Right renal pelvis (tissue), 4 donors: ENCODE measurements at places on chromosomes 7 and 10.
A peak's percentile ranks its signal among the peaks of the same experiment; 100 is the strongest.

DNA sequence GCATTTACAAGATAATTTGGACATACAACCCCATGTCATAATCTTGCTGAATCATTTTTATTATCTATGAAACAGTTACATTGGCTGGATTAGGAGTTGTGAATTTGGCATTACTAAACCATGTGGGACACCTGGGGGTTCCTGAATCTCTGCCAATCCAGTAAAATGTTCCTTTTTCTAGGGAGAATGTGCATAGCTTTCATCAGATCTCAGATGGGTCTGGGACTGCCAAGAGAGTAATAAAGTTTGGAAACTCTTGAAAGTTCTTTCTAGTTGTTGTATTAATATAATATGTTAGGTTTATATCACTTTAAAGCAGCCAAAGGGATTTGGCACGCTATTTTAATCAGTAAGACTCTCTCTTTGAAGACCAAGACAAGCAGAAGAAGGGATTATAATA, 62.7 kb downstream of the SEMA3E start:
- DNase-seq, result no peak

DNA sequence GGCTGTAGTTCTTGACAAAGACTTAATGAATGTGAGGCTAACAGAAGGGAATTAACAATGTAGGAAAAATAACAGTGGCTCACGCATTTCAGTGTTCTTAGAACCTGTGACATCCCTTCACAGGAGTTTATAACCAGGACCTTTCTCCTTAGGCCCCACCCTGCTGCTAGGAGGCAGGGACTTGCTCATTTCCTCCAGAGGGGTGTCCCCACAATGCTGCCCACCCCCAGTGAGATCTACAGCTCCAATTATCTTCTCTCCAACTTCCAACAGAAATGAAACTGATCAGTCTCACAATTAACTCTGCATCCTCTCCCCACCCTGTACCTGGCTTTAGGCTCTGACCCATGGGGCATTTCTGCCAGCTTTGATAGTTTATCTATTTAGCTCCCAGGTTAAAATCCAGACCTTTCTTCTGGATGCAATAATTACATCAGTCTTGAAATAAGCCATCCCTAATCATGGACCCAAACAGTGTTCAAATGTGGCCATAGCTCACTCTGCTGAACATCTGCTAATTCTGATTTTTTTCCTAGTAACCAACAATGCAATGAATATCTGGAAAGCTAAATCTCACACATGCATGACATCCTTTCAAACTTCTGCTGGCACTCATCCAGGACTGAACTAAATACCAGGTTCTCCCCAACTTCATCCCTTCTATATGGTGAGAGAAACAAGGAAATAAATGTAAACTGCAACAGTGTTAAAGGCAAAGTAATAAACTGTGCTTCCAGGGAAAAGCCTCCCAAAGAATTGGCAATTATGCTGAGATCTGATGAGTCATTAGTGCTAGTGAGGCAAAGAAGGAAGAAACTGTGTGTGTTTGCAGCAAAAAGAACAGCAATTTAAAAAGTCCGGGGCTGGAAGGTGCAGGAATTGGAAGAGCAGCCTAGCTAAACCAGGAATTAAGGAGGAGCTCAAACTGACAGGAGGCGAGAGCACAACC, 64.6 kb downstream of the HERPUD2 start:
- DNase-seq, result no peak

DNA sequence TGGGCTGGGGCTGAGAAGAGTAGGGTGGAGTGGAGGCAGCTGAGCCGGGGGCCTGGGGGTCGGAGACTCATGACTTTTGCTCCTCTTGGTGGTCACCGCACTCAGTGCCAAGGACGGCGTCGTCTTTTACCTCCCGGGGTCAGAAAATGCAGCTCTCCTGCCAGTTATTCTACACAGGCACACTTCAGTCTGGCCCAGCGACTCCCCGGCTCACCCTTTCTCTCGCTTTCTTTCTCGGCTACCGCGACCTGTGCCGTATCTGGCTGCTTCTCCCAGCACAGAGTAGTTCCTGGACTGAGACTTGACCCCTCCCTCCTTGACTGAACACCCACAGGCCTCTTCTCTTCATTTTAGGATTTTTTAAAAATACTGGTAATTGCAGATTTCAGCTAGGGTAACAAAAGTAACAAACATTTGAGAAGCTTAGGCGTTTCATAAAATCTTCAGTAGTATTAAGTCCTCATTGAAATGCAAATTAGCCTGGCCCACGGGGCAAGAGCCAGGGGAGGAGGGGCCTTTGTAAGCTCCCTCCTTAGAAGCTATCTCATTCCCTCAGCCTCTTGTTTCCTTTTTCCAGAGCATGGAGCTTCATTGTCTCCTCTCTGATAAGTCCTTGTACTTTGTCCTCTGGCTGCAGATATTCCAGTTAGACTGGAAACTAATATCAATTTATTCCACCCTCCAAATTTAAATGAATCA, 1.1 kb upstream of the PRLHR start:
- no peak for DNase-seq

GRCh38 chr7:129642871-129643549, 31.5 kb downstream of the NRF1 start:
- no peak for DNase-seq

DNA sequence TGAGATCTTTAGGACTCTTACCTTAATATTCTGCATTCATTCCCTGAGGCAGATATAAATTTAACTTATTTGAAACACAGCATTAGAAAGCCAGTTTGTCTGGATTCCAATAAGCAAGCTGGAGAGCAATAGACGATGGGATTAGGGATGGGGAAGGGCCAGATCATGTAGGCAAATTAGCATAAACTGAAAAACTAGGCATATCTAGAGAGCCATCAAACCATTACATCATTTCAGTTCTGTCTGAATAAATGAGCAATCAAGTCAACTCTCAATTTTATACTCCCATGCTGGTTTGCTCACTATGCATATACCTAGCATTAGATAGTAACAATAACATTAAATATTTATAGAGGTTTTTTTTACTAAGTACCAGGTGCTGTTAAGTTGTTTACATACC, 583.6 kb upstream of the LRRN3 start:
- DNase-seq, result no peak

GRCh38 chr10:11345224-11346054, 266.0 kb downstream of the USP6NL start:
- no peak for DNase-seq

DNA sequence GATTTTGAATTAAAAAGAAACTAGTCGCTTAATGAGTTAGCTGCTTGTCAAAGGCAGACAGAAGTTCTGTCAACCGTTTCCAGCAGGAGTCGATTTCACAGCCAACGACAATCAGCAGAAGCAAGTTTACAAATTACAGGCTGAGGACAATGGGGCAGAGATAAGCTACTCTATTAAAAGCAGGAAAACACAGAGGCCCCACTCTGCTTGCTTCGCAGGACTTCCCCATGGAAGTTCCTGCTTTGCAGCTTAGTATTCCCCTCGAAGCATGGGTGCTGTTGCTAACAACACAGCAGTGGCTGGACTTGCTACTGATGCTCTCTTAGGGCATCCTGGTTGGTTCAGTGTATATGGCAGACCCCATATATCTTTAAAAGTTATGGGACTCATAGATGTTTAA, 50.8 kb upstream of the KLF6 start:
- DNase-seq, result no peak

DNA sequence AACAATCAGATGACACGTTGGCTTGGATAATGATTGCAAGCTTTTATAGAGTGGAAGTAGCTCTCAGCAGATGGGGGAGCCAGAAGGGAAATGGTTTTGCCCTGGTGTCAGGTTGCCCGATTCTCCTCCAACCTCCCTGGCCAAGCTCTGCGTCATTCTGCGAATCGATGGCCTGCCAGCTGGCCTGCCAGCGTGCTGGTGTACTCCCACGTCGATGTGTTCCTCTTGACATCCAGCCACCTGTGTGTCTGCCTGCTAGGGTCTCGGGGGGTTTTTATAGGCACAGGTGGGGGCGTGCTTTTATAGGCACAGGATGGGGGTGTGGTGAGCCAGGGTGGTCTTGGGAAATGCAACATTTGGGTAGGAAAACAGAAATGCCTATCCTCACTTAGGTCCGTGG, 4.6 kb downstream of the NET1 start:
- no peak for DNase-seq

DNA sequence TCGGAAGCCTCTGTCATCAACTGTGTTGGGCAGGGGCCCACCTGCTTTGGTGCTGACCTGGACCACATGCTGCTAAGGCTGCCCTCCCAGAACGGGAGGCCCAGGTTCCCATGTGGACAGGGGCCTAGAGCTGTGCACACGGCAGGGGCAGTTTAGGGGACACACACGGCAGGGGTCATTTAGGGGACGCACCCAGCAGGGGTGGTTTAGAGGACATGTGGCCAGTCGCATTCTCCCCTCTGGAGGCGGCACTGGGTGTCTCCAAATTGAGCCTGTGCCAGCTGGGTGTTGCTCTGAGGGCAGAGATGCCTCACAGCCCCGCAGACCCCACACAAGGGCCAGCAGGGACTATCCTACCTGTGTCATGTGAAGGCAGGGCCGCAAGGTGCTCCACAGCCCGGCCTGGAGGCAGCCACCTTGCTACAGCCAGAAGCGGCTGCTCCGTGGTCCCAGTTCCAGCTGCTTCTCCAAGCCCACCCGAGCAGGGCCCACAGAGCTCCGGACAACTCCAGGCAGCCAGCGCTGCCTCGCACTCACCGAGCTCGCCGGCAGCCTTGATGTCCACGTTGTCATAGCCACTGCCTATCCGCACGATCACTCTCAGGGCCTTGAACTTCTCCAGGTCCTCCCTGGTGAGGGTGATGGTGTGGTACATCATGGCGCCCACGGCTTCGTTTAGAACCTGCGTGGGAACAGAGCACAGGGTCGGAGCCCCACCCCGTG, 60.7 kb downstream of the ZRANB1 start:
- no peak for DNase-seq

GRCh38 chr10:95305606-95306317, 15.0 kb upstream of the PDLIM1 start:
- no peak for DNase-seq

GRCh38 chr10:120514035-120514620, 57.1 kb downstream of the PLPP4 start:
- DNase-seq, result peak; percentile 61

- no peak for DNase-seq
These were observed 606.3 kb upstream of the FZD8 start for GRCh38 chr10:36248304-36248981.

GRCh38 chr10:14736043-14736442, 38.7 kb downstream of the FAM107B start:
- DNase-seq, result no peak

DNA sequence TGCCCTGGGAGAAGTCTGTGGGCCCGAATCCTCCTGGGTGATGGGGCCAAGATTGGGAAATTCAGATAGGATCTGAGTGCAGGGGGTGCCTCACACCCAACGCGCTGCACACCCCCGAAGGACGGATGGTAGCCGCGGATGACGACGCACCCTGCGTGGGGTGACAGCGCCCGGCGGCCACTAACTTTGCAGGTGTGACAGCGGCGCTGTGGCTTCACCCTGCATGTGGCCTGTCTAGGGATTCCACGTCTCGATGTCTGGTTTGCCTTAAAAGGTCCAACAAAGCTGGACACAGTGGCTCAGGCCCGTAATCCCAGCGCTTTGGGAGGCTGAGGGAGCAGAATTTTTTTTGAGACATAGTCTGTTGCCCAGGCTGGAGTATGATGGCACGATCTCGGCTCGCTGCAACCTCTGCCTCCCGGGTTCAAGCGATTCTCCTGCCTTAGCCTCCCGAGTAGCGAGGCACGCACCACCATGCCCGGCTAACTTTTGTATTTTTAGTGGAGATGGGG, 18.6 kb downstream of the ADAP1 start:
- DNase-seq, result no peak

- no peak for DNase-seq
These were observed 70.8 kb downstream of the CHN2 start for GRCh38 chr7:29265208-29265923.

DNA sequence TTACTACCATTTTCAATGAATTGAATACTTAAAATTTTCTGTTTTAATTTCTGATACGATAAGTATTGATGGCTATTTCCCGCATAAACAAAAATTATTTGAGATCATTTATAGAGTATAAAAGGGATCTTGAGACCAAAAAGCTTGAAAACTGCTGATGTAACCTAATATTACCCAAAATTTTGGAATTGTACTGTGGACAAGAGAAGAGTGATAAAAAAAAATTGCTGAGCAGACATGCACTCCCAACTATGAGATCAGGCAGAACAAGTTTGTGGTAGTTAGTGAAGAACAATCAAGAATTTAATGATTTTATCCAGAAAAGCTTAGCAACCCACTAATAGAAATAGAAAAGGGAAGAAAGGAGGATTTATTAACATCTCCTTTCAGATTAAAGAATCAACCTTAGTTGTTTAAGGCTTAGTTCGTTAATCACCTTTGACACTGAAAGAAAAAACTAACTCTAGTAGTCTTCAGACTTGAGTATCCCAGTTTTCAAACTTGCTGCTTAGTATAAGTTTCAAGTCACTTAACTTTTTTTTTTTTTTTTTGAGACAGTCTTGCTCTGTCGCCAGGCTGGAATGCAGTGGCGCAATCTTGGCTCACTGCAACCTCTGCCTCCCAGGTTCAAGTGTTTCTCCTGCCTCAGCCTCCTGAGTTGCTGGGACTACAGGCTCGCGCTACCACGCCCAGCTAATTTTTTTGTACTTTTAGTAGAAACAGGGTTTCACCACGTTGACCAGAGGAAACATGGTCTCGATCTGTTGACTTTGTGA, 50.6 kb upstream of the ZC3HAV1 start:
- no peak for DNase-seq

- no peak for DNase-seq
These were observed 23.6 kb downstream of the RGS10 start for GRCh38 chr10:119518936-119519335.

DNA sequence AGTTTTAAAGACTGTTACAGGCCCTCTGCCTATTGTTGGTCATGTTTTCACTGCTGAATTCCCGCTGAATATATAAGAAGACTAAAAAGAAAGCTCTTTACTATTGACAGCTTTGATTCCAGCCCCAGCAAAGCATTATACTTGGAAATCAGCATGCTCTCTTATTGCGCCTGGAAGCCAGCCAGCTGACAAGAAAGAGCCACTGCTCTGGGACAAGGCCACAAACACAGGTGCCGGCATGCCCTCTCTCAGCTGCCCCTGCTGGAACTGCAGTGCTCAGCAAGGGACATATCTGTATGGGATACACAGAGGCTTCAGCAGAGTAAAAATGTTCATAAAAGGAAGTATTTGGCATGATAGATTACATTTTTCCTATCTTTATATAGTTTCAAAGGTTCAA, 523.9 kb downstream of the ADRA2A start:
- no peak for DNase-seq

DNA sequence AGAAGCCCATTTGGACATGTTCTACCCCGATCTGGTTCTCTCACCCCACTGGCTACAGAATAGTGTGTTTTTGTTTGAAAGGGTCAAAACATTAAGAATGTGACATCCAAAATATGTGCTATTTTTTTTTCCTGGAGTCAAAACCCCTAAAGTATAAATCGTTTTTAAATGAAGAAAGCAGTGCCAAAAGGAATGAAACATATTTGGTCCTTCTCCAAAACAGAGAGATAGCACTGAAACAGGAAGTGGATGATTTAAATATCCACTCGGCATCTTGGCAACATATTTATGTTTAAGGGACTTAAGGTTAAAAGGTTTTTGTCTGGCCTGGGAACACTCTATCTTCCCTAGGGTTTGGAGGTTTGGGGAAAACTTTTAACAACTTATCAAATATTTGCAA, 32.3 kb downstream of the CALD1 start:
- peak; percentile 43 for DNase-seq

GRCh38 chr7:3217166-3217565, 83.9 kb upstream of the SDK1 start:
- no peak for DNase-seq
